ENCODE measurements at places on chromosomes 1 and 21.
A peak's percentile ranks its signal among the peaks of the same experiment; 100 is the strongest.

DNA sequence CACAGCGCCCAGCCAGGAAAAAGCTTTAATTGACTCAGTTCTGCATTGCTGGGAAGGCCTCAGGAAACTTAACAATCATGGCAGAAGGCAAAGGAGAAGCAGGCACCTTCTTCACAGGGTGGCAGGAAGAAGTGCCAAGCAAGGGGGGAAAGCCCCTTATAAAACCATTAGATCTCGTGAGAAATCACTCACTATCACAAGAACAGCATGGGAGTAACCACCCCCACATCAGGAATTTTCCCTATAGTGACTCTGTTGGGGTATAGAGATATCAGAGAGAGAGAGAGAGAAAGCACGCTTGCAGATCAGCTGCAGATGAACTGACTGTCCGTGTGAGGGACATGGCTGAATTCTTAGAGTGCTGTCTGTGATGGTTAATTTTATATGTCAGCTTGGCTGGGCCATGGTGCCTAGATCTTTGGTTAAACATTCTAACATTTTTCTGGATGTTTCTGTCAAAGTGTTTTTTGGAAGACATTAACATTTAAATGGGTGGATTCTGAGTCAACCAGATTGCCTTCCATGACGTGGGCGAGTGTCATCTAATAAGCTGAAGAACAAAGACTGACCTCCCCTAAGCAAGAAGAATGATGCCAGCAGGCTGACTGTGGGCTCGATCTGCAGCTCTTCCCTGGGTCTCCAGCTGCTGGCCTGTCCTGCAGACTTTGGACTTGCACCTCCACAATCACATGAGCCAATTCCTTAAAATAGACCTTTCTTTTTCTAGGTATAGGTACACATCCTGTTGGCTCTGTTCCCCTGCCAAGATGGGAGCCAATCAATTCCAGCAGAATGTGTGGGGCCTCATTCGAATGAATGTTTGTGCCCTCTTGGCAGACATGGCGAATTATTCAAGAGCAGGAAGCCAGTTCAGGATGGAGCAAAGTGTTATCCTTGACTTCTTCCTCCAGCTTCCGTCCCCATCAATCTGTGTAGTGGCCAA lies 21.4 kb upstream of the CPT2 start:
- no peak for DNase-seq

GRCh38 chr1:224447251-224447650 lies 12.7 kb upstream of the WDR26 start:
- DNase-seq = no peak

- no peak for DNase-seq
Measured at GRCh38 chr1:48230236-48230635, 7.7 kb downstream of the SLC5A9 start.

DNA sequence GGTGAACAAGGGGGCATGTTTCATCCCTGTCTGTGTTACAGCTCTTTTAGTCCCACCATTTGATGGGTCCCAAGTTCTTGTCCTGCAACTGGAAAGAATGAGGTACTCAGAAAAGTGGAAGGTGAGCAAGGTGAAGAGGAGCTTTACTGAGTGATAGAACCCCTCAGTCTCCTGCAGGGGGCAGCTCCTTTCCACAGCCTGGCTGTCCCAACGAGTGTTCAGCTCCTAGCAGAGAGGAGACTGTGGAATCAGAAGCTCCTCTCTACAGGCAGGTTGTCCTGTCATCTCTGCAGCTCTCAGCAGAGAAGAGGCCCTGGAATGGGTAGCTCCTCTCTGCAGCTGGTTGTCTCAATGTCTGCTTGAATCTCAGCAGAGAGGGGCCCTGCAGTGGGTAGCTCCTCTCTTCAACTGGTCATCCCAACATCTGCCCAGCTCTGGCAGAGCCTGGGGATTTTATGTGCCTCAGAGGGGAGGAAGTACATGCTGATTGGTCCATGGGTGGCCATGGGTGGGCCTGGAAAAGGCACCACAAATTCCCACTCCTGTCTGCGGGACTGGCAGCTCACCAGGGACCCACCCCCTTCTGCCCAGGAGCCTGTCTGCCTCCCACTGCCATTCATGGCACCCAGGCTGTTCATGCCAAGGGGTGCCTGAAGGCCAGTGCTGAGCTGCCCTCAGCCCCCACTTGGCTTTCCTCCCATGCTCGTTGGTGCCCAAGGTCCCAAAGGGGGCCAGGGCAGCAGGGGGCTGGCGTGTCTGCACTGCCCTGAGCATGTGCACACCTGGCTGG lies 25.7 kb downstream of the LDLRAD1 start:
- DNase-seq = no peak

GRCh38 chr21:35048183-35048601 lies 910 bp downstream of the RUNX1 start:
- DNase-seq = no peak

- DNase-seq = no peak
Measured at GRCh38 chr1:219626865-219627264, 14.0 kb upstream of the ZC3H11B start.

DNA sequence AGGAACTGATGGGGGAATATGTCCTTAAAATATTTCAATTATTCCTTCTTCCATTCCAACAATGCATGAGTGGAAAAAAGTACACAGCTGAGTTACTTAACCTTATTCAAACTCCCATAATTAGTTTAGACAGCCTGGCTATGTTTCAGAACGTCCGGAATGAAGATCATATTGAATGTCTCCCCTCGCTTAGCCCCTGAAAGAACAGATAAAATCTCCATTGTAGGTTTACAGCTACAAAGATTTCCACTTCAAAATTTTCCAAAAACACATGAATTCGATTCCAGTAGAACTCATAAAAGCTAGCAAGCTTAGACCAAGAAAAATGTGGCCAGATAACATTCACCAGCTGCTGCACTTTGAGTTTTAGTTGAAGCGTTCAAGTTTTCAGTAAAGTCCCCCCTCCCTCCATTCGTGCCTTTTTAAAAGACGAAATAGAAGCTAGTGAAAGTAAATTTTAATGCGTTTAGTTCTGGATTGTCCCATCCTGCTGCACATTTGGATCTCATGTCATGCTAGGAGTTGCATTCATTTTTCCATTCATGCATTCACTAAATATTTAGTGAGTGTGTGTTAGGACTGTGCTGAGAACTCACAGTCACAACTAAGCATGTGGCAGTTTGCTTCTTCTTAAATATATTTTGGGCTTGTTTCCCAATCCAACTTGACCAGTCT lies 29.4 kb upstream of the SSX2IP start:
- no peak for DNase-seq

DNA sequence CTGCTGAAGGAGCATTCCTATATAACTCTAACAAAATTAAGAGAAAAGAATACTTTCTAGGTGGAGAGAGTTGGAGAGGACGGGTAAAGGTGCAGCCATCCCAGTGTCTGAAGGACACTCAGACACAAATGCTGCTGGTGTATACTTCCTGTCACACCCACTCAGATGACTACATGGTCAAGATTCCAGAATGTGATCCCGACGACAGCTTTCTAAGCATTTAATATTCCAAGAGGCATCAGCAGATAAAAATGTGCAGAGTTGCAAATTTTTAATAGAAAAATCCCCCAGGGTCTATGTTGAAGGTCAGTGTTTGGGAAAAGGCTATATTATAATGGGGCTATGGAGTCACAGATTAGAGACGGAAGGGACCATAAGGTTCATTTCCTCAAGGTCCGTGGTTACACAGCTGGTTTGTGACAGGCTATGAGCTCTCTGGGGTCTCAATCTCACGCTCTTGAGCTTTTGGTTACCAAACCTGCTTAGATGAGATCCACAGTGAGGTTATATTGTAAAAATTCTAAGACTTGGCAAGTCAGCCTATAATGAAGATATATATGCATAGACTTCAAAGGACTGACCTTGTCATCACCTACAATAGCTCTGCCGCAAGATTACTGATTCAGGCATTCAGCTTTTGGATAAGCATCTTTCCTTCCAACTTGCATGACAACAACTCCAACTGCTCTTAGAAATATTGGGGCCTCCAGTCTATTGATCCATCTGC lies 35.1 kb downstream of the ZNF281 start:
- no peak for DNase-seq

- DNase-seq = no peak
Measured at GRCh38 chr21:17139696-17140095, 373.1 kb upstream of the CXADR start.

DNA sequence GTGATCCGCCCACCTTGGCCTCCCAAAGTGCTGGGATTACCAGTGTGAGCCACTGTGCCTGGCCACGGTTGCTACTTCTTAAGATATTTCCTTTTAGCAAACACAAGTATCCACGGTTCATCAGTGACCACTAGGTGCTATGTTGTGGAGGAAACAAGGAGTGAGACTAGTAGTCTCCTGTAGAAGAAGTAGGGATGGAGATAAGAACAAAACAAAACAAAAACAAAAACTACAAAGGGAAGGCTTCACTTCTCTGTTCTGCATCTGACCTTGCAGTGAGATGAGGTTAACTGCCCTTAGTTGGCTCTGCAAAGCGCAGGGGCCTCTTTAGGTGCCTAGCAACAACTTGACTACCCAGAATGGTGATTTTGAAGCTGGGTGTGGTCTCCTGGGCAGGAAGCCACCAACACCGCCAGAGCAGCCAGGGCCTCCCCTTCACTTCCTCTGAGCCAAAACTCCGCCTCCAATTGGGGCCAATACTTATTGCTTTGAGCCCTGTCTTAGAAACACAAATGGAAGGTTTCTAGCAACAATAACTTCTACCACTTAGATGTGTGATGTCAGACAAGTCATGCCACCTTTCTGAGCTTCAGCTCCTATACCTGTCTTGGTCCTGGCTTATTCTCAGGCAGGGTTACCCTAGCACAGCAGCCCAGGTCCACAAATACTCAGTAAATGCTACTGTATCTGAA lies 12.8 kb upstream of the CDC42 start:
- peak; percentile 65 for DNase-seq

- no peak for DNase-seq
Measured at GRCh38 chr1:1797731-1798341, 19.6 kb upstream of the NADK start.

GRCh38 chr21:15141261-15141970 lies 76.6 kb upstream of the NRIP1 start:
- no peak for DNase-seq

- no peak for DNase-seq
Measured at GRCh38 chr21:35095859-35096291, 46.8 kb upstream of the RUNX1 start.

- DNase-seq = no peak
Measured at GRCh38 chr1:12059722-12060464, 3.2 kb upstream of the TNFRSF8 start.

- no peak for DNase-seq
Measured at GRCh38 chr1:248906753-248907661, 972 bp downstream of the PGBD2 start.

DNA sequence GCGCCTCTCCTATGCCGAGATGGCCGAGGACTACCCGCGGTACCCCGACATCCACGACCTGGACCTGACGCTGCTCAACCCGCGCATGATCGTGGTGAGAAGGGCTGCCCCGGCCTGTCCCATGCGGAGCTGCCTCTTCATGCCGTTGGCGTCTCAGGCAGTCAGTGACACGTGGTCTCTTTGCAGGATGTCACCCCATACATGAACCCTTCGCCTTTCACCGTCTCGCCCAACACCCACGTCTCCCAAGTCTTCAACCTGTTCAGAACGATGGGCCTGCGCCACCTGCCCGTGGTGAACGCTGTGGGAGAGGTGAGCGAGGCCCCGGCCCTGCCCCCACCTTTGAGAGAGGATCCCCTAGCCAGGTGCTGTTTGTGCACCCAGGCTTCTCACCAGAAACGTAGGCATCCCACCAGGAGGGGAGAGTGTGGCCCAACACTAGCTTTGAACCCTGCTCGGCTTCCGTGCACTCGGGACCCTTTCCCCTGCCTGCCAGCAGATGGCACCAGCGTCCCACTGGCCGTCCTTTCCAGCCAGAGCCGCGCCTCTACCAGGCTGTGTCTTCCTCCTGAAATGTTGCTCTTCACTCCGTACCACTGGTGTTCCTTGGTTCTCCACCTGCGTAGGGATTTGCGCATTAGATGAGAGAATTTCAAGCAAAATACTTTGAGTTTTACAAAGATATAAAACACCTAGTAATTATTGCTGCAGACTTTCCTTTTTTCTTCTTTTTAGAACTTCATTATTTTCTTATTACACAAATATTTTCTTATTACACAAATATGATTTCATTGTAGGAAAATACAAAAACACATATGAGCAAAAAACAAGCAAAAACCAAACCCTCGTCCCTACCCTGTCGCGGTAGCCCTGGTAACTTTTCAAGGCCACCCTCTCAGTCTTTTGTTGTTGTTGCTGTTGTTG lies 9.0 kb downstream of the NPPA start:
- peak; percentile 33 for DNase-seq

DNA sequence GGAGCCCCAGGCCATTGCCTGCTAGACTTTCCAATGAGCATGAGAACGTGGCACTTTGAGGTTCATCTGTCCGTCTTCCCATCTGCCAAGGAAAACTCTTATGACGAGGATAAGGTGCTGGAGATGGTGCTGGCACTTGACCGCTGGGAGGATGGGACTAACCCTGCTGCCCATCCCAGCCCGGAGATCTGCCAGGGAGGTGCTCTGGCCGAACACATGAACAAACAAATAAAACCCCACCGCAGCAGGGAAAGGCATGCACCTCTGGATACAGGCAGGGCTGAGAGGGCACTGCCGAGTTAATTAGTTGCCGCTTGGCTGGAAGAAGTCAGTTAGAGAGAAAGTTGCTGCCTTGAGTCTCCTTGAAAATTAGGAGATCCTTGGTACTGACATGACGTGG lies 308.4 kb downstream of the AJAP1 start:
- no peak for DNase-seq

GRCh38 chr1:23451441-23451840 lies 26.9 kb upstream of the TCEA3 start:
- DNase-seq = no peak

DNA sequence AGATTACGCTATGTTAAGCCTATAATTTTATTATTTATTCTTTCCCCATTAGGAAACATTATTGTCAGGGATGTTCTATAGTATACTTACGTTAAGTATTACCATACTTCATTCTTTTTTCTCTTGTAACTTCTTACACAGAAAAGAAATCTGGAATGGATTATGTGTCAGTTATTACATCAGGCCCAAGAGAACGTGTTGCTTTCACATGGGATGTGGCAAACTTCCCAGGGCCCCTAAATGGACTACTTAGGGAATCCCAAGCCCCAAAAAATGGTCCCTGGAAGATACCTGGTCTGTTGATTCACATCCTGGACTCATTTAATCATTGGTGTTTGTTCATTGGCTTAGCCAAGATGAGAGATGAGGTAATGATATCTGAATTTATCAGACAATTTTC lies 249.8 kb downstream of the NRIP1 start:
- no peak for DNase-seq

DNA sequence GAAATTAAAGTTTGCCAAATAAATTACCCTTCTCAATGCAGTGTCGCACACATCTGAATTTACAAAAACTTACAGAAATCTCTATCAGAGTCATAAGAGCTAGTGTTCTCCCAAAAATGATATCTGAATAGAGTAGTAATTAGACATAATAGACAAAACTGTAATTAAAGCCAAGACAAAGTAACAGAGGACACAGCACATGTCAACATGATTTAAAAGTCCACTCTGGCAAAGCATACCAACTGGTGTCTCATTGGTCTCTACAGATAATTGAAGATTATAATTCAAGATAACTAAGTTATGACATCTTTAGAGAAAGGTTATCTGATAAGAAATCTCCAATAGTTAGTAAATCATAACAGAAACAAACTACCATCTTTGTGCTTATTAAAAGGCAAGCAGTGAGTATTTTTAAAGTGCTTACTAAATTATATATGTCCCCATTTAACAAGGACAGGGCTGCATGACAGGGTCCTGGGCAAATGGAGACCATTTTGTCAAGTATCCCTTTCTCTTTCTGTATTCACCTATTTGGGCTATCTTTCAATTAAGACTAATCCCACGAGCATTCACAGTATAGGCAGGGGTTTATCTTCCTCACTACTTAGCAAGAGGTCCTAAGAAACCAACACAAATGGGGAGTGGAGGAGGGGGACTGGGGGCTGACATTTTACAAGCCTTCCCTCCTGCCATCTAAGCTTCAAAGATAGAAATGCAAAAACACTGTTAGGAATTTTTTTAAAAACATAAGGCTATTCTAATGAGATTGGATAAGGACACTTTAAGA lies 26.0 kb downstream of the PTP4A2 start:
- DNase-seq = no peak
